ENCODE measurements at places on chromosomes 11 and 22.

GRCh38 chr11:19315511-19315910 is 74.8 kb upstream of the E2F8 start:
- no peak for DNase-seq

- DNase-seq: no peak
Observed at GRCh38 chr11:117819096-117820040, 5.2 kb downstream of the FXYD2 start.

- no peak for DNase-seq
Observed at GRCh38 chr22:49170053-49170452, 657.6 kb downstream of the BRD1 start.

DNA sequence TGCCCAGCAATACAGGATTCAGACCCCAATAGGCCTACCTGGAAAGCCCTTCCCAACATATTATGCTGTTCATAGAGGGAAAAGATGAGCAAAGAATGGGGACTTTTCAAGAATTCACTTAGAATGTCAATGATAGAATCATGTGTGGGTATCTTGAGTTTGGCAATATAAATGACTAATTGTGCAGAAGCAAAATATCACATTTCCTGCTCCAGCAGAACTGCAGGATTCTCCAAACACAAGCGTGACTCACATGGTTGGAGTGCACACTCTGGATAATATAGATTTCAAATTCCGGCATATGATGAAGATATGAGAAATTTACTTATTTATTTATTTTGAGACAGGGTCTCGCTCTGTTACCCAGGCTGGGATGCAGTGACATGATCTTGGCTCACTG is 12.5 kb upstream of the APOL5 start:
- DNase-seq: no peak
